ENCODE measurements at places on chromosomes 3 and 15.

DNA sequence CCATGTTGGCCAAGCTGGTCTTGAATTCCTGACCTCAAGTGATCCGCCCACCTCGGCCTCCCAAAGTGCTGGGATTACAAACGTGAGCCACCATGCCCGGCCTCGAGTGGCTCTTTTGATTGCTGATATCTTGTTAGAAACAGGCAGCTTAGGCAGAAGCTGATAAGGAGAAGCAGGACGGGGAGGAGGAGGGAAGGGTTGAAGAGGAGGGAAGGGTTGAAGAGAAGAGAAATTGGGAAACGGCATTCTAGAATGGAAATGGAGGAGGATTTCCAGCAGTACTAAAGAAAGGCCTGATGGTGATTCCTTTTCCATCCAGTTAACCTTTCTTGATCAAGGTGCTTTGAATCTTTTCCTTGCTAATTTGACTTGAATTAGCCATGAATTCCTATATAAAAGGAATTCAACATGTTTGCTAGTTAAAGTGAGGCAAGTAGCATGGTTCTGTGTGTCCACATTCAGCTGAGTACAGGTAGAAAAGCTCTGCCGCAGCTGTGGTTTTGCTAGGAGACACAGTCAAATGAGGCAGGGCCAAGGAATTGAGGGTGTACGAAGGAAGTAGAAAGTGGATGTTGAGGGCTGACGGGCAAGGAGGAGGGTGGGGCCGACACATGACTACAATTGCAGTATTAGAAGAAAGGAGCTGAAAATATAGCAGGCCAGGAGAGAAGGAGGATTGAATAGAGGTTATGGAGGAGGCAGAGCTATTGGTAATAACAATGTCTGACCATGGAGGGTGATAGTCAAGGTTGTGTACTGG lies 27.2 kb upstream of the ATP1B3 start:
- DNase-seq: no peak

DNA sequence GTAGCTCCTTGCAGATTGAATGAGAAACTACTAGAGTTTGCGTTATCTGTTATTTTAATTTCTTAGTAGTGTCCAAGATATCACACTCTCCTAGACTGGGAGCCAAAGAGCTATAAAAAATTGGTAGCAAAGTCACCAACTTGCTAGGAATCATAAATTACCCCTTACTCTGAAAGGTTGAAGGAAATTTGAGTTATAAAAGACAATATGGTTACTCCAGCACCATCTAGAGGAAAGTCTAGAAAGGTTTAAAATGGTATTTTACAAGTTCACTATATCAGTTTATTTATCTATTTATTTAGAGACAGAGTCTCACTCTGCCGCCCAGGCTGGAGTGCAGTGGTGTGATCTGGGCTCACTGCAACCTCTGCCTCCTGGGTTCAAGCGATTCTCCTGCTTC lies 121.6 kb downstream of the RBPMS2 start:
- no peak for DNase-seq

- no peak for DNase-seq
Measured at GRCh38 chr3:177333533-177334520, 136.5 kb upstream of the TBL1XR1 start.

- DNase-seq: no peak
Measured at GRCh38 chr3:4044619-4045018, 245.4 kb downstream of the LRRN1 start.

- DNase-seq: no peak
Measured at GRCh38 chr3:150168698-150169097, 198.0 kb upstream of the PFN2 start.

DNA sequence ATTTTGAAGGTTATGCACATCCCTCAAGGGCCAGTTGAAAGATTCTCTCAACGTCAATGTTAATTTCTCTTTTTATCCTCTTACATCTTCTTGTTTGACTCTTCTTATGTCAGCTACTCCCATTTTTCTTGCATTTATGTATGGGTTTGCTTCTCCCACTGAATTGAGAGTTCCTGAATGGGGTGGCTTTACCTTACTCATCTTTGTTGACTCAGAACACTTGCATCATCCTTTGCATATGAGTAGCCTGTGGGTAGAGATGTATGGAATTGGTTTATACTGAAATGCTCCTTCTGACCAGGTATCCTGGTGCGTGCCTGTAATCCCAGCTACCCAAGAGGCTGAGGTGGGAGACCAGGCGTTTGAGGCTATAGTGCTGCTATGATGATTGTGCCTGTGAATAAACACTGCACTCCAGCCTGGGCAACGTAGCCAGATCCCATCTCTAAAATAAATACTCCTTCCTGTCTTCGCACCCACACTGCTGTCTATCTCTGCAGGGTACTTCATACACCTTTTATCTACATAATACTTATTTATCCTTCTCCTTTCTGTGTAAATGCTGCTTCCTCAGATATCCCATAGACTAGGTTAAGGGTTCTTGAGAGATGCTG lies 123.6 kb upstream of the DPH6 start:
- DNase-seq: no peak

DNA sequence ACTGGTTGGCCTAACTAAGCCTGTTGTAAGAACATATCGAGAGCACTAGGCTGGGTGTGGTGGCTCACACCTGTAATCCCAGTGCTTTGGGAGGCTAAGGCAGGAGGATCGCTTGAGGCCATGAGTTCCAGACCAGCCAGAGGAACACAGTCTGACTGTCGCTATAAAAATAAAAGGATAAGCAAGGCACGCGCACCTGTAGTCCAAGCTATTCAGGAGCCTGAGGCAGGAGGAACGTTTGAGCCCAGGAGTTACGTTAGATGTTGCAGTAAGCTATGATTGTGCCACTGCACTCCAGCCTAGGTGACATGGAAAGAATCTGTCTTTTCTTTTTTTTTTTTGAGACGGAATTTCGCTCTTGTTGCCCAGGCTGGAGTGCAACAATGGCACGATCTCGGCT lies 24.9 kb downstream of the MAP4 start:
- DNase-seq: no peak

DNA sequence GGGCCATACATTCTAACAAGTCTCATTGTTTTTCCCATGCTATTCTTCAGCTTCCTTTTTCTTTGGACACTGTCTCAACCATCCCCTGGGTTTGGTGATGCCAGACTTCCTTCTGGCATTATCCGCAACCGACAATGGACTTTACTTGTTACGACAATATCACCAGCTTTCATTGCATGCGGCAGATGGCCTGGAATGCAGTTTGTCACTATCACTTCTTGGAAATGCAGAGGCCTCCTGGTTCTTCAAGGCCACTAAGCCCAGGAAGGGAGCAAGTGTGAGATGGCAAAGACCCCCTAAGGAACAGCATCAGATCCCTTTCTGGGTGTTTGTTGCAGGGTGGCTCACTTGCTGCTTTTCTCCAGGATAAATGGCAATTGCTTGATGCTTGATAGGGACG lies 128.6 kb downstream of the PTPRG start:
- no peak for DNase-seq

- no peak for DNase-seq
Measured at GRCh38 chr3:4461468-4462090, 5.5 kb downstream of the SUMF1 start.

DNA sequence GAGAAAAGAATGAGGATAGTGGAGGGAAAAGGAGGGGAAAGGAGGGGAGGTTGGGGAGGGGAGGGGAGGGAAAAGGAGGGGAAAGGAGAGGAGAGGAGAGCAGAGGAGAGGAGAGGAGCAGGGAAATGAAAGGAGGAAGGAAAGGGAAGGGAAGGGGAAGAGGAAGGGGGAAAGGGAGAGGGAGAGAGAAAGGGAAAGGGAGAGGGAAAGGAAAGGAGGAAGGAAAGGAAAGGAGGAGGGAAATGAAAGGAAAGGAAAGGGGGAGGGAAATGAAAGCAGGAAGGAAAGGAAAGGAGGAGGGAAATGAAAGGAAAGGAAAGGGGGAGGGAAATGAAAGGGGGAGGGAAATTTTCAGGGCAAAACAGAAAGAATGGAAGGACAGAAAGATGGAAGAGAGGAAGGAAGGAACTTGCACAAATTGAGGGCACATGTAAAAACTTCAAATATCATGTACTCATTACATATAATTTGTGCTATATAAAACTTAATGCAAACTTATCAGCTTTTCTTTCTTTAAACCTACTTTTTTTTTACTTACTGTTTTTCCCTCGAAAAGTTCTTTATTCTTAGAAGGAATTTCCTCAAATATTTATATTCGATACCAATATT lies 148.0 kb downstream of the ZBTB20 start:
- no peak for DNase-seq

- DNase-seq: no peak
Measured at GRCh38 chr15:55958349-55958748, 35.1 kb downstream of the NEDD4 start.

GRCh38 chr3:61483997-61484396 lies 77.4 kb upstream of the PTPRG start:
- DNase-seq: no peak

DNA sequence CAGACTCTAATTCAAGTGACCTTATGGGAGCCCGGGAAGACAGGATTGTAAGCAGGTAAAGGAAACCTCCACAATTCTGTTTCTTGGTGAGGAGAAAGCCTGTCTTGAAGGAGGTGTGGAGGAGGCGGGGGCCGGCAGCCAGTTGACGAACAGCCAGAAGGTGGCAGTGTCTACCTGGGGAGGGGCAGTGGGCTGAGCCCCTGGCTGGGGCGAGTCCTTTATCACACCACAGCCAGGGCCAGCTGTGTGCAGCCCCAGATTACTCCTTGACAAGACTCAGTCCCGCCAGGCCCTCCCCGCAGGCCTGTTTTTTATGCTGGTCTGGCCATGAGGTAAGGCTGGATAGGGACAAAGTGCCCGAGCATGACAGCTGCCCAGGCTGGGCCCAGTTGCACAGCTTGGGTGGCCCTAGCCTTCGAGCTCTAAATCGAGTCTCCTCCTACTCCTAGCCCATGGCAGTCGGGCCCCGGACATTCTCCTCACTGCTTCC lies 40.9 kb upstream of the IDH2 start:
- peak; percentile 83 for DNase-seq

DNA sequence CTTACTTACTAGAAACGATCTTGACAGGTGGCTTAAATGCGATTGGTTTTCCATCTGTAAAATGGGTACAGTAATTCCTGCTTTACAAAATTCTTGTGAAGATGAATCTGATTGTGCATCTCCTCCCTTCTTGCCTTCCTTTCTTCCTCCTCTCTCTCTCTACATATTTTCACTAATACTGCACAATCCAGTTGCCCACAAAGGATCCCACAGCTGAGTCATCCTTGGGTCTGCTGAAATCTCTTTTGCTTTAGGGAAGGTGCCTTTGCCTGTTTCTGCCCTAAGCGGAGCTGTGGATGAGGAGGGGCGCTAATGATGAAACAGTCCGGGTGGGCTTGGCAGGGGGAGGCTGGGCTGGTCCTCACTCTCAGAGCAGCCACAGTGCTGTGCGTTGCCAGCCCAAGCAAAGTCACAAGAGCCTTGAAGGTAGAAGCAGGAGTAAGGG lies 46.1 kb downstream of the AMOTL2 start:
- peak; percentile 75 for DNase-seq

DNA sequence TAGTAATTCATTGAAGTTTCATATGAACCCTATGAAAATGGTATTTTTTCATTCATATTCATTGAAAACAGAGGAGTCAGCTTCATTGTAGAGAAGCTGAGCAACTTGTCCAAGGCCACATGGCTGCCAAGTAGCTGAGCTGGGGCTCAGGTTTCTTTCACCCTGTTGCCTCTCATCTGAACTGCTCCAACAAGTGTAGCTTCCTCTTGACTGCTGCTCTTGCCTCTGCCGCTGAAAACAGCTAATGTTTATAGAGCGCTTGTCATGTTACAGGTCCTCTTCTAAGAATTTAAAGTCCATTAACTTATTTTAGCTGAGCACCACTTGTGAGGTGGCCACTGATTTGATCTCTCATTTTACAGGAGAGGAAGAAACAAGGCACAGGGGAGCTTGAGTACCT lies 81.1 kb downstream of the PDCD6IP start:
- DNase-seq: no peak

DNA sequence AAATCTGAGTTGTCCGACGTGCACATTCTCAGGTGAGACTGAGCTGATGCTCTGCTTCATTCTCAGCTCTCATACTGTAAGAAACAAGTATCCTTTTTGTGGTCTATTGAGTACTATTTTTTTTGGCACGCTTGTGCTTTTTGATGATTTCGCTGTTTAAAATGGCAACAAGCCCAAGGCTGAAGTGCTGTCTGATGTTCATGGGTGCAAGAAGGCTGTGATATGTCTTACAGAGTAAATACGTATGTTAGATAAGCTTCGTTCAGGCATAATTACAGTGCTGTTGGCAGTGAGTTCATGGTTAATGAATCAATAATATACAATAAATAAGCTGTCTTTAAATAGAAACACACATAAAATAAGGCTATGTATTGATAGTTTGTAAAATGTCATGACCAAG lies 27.2 kb downstream of the AQR start:
- no peak for DNase-seq

- no peak for DNase-seq
Measured at GRCh38 chr15:28990390-28990789, 104.6 kb downstream of the APBA2 start.

DNA sequence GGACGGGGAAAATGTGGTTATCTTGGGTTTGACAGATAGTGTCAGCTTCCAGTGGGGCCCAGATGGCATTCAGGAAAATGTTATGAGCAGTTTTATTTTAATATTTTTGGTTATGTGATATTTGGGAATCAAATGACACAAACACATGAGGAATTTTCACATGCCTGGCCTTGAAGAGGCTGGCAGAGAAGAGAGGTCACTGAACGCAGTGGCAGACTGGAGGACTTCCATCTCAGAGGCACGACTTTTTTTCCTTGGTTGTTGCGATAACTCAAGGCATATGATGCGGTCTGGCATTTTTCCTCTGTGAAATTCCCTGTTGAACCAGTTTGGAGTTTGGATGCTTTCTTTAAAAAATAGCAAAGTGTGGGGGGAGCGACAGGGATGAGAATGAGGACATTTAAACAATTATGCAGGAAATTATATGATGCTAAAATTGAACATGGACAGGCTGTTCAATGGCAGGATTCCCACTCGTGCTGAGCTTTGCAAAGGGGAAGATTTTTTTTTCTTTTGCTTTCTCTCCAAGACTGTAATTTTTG lies 36.9 kb upstream of the ARPP21 start:
- DNase-seq: no peak

GRCh38 chr3:44446929-44447328 lies 30.5 kb downstream of the ZNF445 start:
- no peak for DNase-seq

DNA sequence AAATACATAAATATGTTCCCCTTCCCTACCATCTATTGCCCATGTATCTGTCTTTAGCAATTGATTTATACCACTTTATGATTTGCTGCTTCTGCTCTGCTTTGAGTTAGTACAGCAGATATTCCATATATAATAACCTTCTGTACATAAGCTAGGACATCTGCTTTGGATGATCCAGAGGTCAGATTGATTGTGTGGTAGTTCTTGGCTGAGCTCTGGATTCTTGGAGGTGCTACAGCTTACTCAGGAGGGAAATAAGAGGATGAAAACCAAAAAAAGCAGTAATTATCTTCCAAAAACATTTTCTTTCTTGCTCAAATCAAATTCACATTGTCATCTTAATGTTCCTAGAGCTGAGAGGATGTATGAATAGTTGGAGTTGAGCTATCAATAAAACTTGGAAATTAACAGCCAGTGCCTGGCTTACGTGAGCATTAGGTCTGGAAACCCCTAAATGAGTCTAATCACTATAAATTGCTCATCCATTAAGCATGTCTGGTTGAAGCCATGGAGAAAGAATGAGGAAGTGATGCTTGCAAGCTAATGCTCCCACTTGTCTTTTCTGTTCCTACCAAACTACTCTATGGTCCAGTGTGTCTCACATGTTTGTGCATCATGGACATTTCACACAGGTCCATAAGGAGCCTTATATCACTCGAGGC lies 36.3 kb upstream of the TMEM42 start:
- no peak for DNase-seq

Data from RWPE2 (cell line).